GM23338 (cell line): ENCODE measurements at places on chromosomes 16 and 17. TPM values are rescaled to one million over a fixed set of nuclear protein-coding genes. Genes with fewer than 3 reads are reported as not detected.

Gene MYO18A
- total RNA-seq, result 23.9 and 37.5 TPM in 2 replicates

Gene PRAC2
- not detected in 2 replicates for total RNA-seq

DNA sequence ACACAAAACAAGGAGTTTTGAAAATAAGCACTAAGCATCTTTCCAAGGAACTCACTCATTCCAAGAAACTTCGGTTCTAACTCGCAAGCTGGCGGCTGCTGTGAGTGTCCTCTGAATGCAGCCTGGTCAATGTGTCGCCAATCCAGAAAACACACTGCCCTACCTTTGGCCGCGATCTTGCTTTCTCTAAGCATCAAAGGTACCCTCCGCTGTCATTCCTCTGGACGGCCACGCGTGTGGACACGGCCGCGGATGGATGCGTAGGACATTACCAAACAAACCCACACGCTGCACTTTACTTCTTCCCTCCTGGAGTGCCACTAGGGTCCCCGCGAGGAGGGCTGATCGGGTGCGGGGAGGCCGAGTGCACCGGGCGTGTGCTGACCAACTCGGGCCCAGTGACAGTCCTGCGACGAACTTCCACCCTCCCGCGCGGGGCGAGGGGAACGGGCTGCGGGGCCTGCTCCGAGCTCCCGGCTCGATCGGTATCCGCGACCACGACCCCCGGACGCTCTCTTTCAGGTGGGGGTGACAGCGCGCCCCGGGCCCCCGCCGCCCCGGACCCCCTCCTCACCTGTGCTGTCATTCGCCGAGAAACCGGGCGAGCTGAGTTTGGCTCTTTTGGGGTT, 1.1 kb downstream of the CREBBP start:
- DNase-seq, result peak; percentile 44
- peaks cover 26% of the 10 kb centered on the region for H3K4me1 ChIP-seq
- peak overlapping the region; percentile 84 for H3K4me3 ChIP-seq
- H3K27ac ChIP-seq, result no peak overlapping the region
- no peaks in the 10 kb centered on the region for H3K27me3 ChIP-seq

DNA sequence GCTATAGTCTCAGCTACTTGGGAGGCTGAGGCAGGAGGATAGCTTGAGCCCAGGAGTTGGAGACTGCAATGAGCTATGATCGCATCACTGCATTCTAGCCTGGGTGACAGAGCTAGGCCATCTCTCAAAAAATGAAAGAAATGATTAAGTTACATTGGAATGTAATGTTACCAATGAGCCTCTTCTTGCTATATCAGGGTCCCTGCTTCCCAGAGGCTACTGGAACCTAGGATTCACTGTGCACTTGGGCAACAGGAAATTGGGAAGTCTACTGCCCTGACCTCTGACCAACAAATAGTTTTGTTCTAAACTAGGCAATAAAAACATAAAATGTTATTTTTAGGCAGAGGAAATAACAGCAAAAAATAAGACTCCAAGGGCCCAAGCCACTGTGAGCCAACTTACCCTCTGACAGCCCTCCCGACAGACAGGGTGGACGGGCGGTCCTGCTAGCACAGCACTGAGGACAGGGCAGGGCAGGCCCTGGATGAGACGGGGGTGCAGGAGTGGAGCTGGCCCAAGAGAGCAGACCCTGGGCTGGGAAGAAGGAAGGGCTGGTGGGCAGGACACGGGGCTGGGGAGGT, 27.5 kb downstream of the NSMCE1 start:
- H3K36me3 ChIP-seq, result no peaks in the 10 kb centered on the region
- no peak overlapping the region for H3K27ac ChIP-seq
- no peaks in the 10 kb centered on the region for H3K27me3 ChIP-seq
- H3K4me3 ChIP-seq, result no peak overlapping the region
